ENCODE measurements at places on chromosomes 6 and 20.

DNA sequence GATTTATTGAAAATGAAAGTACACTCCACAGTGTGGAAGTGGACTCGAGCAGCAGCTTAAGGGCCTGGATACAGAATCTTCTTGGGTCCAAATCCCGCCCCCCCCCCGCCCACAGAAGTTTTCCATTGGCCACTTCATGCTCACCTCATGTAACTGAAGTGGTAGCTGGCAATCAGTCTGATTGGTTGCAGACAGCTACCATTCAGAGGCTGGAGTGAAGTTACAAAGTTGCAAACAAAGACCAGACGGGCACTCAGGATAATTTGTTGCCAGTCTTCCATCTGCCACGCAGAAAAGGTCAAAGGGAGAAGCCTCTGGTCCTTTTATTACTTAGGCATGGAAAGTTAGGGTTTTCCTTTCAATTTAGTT is 25.8 kb upstream of the FABP7 start:
- no peak for DNase-seq

GRCh38 chr6:128333581-128334223 is 186.7 kb downstream of the PTPRK start:
- no peak for DNase-seq

GRCh38 chr20:49989234-49990065 is 6.7 kb downstream of the SNAI1 start:
- peak; percentile 83 for DNase-seq

GRCh38 chr6:4210629-4211419 is 75.4 kb upstream of the ECI2 start:
- peak; percentile 37 for DNase-seq

GRCh38 chr6:155404937-155405336 is 50.7 kb downstream of the NOX3 start:
- DNase-seq: no peak

- DNase-seq: no peak
Measured at GRCh38 chr6:72022830-72023229, 136.5 kb downstream of the RIMS1 start.

GRCh38 chr20:13930281-13930680 is 60.1 kb downstream of the SEL1L2 start:
- DNase-seq: no peak

DNA sequence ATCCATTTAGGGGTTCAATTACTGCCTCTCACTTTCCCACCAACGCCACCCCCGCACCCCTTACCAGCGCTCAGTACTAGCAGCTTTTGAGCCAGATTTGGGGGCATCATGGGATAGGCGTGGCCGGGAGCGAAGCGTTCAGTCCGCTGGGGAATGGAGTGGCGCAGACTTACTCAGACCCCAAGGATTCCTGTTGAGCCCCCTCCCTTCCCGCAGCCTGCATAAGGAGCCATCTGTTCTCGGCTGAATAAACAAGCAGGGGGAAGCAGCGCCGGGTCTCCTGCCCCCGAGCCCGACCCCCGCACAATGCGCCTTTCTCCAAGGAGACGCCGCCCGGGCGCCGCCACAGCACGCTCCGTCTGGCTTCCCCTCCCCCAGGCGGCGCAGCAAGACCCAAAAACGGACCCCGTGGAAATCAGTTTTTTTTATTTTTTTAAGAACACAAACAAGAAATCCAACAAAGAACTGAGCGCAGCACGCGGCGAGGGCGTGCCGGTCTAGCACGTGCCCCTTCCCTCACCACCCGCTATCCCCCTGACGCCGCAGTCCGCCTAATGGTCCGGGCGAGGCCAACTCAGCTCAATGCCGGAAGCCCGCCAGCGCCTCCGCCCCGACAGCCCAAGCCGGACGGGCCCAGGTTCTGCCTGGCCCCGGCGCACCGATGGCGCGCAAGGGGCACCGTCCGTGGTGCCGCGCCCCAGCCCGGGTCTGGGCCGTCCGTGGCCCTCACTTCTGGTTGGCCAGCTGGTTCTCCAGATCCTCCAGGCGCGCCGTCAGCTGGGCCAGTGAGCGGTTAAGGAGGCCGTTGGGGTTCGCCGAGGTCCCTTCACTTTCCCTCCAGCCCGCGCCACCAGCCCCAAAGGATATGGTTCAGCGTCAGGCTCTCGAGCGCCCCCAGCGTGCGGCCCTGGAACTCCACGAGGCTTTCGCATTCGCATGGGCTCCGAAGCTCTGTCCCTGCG is 13.3 kb upstream of the RBPJL start:
- DNase-seq: peak; percentile 80

DNA sequence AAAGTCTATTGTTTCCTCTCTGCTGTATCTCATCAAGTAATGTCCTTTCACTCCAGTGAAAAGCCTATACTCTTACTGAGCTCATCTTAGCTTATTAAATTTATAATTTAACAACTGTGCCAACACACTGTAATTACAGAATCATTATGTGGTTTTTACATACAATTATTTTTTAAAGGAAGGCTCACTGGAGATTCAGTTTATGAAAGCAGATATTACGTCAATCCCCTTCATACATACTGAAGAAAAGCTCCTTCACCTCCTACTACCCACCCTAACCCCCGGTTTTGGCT is 28.1 kb downstream of the ARHGAP18 start:
- no peak for DNase-seq

GRCh38 chr6:90586546-90586835 is 381 bp downstream of the MAP3K7 start:
- DNase-seq: no peak

- DNase-seq: no peak
Measured at GRCh38 chr20:64086801-64087200, 2.6 kb upstream of the LKAAEAR1 start.

DNA sequence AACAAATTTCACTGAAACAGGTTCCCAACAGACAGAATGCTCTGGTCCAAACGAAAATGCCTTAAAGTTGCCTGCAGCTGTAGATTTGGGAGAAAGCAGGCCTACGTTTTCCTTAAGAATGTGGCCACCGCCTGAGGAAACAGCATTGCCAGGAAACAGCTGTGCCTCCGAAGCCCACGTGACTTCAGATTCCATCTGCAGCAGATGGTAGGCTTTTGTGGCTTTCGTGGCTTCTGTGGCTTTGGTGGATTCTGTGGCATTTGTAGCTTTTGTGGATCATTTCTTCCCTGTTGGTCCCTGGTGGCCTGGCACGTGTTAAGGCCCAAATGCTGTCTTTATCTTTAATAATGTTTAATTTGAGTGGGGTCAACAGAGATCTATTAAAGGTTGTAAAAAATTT is 222.9 kb downstream of the TTLL2 start:
- DNase-seq: no peak

DNA sequence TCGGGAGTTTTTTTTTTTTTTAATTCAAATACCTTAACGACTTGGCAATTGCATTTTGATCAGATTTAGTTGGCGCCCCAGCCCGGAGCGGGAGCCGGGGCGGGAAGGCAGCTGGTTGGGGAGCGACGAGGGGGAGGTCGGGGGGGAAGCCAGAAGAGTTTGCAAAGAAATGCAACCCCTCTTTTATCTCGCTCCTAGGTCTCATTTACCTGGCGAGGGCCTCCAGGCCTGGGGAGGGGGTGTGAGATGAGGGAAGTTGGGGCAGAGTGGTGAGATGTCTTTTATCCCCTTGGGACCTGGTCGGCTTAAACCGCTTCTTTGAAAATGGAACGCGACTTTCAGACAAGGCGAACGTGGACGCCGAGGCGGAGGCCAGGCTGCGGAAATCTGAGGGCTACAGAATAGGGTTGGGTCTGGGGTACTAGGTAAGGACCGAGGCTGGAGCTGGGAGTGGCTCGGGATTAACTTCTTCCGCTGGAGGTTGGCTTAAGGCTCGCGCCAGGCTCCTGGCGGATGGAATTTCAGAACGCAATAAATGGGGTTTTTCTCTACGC is 40.3 kb downstream of the NCR2 start:
- DNase-seq: peak; percentile 41

DNA sequence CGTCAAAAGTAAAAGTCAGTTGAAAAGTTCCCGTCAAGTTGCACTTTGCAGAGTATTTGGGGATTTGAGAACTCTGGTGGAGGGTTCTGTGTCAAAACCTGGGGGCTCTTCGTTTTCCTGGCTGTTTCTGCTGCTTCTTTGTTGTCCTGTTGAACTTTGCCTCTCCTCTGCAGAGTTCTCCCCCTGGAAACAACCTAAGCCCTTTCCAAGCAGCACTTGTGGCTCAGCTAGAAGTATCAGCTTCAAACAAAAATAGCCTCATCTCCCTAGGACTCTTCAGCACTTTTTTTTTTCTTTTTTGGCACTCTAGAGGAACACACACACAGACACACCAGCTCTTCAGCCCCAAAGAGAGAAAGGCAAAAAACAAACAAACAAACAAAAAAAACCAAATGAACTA is at the start of gene TRDN:
TSS of gene TRDN (minus strand) at position 169 of the 400 bp plus-strand sequence. CDS start 175 bp downstream, outside the sequence.
- peak; percentile 15 for DNase-seq

DNA sequence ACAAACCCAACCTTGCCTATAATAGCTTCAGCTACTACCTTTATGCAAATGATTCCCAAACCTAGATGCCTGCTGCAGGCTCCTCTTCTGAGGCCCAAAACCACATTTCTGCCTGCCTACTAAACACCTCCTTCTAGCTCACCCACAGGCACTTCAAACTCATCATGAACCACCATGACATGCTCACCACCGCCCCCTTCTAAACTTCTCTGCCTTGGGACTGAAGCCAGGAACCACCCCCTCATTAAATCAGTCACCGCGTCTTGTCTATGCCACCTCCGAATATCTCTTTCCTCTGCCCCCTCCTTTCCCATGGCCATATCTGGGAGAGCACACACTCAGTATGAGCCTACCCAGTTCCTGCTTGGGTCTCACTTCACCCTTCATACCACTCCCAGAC is 101.2 kb downstream of the SNAP25 start:
- no peak for DNase-seq

DNA sequence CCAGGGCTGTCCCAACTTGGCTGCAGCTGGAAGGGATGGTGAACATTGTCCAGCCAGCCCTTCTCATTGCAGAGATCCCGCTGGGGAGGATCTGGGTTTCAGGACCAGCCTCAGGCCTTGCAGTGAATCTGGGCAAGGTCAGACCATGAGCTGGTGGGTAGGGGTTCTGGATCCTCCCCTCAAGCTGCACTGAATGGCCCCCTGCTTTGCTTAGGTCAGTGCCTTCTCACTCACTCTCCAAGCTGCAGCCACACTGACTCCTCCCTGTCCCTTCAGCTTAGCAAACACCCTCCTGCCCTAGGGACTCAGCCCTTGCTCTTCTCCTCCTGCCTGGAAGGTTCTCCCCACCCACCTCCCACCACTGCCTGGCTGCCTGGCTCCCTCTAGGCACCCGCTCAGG is 95.3 kb upstream of the KCNG1 start:
- no peak for DNase-seq

DNA sequence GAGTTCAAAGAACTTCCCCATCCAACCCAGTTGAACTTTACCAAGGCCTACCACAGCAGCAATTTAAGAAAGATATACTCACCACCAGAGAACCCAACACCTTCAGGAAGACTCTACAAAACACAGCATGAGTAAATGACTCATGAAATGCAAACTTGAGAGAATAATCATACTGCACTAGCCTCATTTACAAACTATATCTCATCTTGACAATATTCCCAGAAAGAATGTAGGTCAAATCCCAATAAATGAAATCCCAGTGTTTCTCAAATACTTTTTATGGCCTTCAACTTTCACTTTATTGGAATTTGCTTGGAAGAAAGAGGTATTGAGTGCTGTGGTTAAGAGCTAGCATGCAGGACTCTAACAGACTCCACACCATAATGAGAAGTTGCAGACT is 60.0 kb downstream of the FYN start:
- DNase-seq: no peak

- no peak for DNase-seq
Measured at GRCh38 chr6:87706187-87706966, 4.3 kb upstream of the AKIRIN2 start.

DNA sequence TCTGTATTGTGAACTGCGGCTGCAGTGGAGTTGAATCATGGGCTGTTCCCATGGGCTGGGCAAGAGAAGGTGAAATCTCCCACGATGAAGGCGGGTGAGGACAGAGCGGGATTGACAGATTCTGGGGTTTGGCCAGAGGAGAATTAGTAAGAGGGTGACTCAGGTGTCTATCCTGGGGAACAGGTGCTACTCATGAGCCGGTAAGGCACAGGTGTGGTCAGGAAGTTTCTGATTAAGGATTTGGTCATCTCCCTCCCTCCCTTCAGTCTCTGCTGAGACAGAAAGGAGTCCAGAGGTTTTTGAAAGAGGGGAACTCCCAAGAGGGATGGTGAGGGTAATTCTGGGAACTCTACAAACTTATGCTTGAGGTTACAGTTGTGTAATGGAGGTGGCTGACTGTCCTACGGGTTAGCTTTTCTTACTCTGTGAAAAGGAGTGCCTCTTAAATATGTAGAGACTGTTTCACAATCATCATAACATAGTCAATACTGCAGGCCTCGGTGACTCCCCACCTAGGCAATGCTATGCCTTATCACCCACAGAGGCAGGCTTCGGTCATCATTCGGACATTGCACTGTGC is 31.5 kb downstream of the SERPINB1 start:
- no peak for DNase-seq

GRCh38 chr20:49965781-49966305 is 16.9 kb upstream of the SNAI1 start:
- no peak for DNase-seq

DNA sequence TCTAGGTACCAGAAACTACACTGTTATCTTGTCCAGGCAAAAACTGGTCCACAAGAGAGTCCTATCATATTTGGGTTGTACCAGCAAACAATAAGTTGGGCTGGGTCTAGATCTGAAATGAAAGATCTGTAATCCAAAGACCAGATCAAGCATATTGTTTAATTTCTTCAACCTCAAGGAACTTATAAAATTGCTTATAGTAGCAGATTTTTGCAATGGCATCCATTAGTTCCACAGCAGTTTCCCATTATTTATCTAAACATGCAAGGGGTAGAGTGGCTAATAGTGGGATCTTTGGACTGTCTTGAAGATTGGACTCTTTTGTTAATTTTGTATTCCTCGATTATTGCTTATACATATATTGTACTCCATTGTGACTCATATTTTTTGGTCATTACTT is 40.5 kb upstream of the SNAP25 start:
- no peak for DNase-seq

DNA sequence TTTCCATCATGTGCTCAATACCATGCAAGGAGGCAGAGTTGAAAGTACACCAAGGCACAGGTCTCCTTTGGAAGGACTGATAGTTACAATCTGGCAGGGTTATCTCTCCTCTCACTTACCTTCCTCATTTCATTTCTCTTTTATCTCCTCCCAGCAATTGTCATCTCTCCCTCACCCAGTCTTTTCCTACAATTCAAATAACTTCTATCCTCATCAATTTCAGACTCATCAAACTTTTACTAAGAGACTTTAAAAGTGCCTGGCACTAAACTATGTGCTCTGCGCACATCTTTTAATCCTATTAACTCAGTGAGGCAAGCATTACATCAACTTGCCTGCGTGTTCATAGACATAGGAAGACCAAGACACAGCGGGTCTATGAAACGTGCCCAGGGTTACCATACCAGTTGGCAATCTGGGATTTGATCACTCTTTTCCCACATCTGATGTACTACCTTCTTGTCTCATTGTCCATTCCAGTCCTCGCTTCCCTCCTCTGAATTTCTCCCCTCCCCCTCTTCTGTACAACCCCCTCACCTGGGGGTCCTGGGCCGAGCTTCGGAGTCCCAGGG is 1.2 kb downstream of the VARS1 start:
- DNase-seq: no peak

GRCh38 chr6:78909391-78909790 is 42.0 kb downstream of the IRAK1BP1 start:
- DNase-seq: no peak

All from right hindlimb (tissue), 1 donor.